ENCODE measurements at places on chromosomes 2 and 18.

DNA sequence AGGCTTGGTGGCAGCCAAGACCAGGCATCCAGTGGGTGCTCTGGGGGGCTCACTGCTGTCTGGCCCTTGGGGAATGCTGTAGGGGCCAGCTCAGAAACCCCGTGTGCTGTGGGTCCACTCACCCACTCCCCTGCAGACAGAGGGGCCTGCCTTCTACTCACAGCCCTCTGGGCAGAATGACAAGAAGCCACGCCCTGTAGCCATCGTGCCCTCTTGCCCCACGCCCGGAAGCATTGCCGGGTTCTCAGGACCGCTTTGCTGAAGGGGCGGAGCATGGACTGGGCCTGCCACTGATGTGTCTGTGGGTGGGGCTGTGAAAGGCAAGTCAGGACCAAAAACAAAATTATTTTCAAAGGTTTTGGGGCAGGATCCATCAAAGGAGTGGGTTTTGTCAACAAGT lies 27.8 kb downstream of the GLI2 start:
- DNase-seq: no peak

DNA sequence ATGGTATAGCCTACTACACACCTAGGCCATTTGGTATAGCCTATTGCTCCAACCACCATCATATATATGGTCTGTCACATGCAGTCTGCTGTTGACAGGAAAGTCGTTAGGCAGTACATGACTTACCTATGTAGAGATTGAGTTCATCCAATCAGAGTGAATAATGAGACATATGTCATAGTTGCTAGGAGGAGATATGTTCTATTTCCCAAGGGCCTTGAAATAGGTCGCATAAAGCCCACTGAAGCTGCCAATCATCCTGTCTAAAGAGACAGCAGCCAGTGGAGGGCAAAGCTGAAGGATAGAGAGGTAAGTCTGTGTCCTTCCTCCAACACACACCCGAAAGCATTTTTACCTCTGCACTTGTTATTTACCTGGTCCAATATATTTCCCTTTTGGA lies 263.4 kb downstream of the PTPRM start:
- DNase-seq: peak; percentile 8

DNA sequence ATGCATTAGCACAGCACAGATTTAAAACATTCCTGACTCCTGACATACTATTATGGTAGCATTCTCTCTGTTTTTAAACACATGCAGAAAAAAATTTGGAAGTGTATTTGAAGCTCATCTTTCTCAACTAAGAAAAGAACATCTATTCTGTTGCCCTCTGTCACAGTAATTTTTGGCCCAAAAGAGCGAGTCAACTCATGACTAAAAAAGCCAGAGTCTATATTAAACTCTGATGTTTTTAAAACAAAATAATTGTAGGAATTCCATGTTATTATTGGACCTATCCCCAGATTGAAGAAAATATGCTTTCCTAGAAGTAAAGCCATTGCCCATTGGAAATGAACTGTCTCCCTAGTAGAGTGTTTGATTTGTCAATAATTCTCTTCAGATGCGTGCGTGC lies 96.7 kb downstream of the CRIM1 start:
- DNase-seq: no peak

DNA sequence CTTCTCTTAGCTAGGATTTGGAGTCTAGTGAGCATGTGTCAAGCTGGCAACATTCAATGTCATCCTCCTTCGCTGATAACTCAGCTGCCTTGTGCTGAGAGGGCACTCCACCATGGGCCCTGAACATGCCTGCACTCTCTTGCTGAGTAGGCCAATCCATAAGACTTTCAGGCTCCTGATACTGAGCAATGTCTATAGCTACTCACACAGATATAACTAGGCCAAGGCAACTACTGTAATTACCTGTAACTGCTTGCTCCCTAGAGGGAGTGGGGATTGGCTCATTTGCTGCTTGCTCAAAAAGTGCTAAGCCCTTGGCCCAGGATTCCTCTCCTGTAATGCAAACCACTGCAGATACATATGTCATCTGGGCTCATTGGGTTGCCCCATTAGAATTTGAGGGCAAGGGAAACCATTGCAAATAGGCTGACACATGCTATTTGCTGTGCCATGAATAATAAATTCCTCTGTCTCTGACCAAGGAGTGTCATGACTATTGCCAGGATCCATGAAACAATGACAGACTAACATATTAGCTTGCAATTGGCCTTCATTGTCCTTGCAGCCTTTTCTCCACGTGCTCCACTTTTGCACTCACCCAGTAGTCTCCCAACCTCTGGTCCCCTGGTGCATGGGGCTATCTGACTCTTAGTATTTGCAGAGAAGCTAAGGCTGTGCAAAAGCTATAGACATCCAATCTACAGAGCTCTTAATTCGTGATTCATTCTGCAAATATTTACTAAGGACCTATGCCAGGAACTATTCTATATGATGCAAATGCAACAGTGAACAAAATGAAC lies 36.9 kb upstream of the BMPR2 start:
- no peak for DNase-seq

- DNase-seq: no peak
These were observed 56.9 kb downstream of the SLC38A11 start for GRCh38 chr2:164898475-164898874.

DNA sequence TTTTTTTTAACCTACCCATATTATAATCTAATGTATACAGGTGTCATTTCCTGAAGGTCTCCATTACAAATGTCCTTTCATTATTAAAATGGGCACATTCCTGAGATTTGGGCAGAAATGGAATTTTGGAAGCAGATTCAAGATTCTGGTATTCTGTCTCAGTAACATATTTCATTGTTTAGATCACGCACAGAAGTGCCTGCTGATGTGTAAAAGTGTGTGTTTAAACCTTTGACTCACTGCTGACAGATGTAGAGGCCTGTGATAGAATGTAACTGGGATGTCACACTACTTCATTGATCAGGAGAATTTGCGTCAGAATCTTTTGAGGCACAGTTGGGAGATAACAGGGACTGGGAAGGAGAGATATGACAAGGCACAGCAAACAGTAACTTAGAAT lies 276.8 kb upstream of the EPAS1 start:
- no peak for DNase-seq

DNA sequence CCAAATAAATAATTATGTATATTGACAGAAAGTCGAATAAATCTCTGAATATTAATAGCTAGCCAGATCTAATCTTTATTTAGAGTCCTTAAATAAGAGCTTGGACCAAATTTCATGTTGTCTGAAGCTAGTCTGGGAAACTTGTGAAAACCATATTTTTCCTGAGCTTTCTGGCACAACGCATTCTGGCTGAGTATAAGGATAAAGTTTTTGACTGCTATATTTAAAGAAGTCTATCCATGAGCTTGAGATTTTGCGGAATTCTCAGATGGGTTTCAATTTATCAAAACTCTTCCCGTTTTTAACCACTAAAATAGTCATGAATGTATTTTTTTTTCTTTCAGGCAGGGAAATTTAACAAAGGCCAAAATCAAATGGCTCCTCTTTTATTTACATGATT lies 23.8 kb downstream of the FAP start:
- no peak for DNase-seq

GRCh38 chr2:187986390-187987105 lies 305.1 kb upstream of the GULP1 start:
- no peak for DNase-seq

GRCh38 chr2:60352491-60353405 lies 200.7 kb downstream of the BCL11A start:
- no peak for DNase-seq

DNA sequence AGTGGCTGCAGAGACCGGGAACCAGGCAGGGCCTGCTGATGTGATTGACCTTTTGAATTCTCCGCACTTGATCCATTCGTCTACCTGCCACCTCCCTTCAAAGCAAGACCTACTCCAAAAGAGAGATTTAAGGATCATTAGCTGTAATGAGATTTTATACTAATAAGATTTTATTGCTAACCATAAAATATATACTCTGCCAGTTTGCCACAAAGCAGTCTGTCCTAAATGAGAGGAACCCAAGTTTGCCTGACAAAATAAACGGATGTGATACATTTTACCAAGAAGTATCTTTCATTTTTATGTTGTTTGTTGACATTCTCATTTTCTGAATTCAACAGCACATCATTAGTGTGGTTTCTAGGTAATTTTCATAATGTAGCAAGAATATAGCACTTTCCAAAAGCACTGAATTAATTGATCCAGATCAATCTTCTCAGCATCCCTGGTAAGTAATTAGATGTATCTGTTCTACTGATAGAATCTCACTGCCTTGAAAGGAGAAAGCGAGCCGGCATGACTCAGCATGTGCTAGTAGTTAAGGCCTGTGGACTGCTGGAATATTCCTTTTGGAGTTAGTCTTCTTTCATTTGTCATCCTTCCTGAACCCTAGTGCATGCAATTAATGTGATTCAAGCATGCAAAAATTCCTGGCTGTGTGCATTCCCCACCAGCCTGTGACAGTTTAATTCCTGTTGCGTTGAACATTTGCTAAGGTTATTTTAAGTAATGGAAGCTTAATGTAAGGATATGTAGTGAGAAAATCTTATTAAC lies 128.5 kb downstream of the ARL6IP6 start:
- no peak for DNase-seq

DNA sequence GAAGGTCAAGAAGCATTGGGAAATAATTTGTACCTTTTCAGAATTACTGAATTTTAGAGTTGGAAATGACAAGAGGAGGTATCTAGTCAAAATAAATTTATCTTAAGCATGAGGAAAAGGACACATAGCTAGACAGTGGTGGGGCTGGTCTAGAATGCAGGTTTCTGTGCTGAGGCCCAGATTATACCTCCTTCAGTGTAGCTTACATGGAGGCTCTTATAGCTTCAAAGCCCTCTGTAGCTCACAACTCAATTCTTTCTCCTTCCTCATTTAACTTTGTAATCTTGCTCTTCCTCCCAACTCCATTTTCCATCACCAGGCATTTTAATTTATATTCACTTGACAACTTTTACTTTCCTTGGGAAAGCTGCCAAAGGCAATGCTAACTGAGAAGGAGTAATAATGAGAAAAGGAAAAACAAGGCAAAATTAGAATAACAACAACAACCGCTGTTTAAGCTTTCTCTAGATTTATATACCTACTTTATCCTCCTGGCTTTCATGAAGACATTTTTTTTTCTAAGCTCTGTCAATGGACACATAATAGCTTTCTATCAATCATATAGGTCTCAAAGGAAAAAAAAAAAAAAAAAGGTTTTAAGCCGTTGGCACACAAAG lies 58.5 kb downstream of the CLHC1 start:
- DNase-seq: no peak

DNA sequence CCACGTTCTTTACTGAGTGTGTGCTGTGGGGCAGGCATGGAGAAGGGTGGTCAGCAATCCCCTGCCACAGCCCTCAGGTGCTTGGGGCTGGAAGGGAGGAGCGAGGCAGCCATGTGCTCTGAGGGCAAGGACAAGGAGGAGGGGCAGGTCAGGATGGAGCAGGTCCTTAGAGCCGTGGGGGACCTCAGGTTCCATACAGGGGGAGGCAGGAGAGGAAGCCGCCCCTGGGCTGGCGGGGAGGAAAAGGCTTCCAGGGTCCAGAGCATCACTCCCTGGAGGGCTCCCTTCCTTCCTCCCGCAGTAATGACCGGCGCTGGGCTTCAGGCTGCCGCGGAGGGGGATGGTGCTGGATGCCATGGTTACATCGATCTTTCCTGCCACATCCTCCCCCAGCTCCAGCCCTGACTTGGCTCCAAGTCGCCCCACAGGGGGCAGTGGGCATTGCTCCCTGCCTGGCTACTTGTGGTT lies 6.6 kb downstream of the GAREM2 start:
- DNase-seq: no peak

DNA sequence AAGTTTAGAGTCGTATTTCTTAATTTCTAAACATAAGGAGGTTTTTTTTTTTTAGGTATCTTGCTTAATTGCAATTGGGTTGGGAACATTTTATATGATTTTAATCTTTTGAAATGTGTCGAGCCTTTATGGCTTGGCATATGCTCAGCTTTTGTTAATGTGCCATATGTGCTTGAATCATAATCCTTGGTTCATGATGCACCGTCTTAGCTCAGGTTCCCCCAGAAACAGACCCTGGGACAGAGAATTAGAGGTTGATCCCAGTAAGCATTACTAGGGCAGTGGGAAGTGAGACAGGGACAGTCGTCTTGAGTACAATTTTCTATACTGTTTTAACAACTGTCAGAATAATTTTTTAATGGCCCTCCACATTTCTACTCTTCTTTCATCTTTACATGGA lies 9.3 kb downstream of the CHCHD5 start:
- no peak for DNase-seq

GRCh38 chr2:175048275-175048674 lies 43.1 kb upstream of the CHN1 start:
- peak; percentile 50 for DNase-seq

DNA sequence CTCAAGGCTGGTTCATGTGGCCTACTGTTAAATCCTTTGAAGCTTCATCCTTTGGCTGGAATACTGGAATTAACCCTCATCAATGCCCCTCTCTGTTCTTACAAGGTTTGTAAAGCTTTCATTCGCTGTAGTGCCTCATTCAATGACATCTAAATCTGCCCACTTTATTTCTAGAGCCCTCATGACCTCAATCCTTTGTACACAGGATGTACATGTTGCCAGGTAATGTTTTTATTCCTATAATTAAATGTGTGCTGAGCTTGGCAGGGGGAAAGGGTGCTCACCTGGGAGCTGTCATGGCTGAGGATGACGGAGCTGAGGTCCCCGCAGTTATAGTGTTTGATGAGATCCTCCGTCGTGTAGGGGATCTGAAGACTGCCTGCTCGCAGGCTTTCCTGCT lies 39.3 kb downstream of the TRABD2A start:
- DNase-seq: no peak

GRCh38 chr2:49306925-49307324 lies 152.6 kb upstream of the FSHR start:
- DNase-seq: no peak

DNA sequence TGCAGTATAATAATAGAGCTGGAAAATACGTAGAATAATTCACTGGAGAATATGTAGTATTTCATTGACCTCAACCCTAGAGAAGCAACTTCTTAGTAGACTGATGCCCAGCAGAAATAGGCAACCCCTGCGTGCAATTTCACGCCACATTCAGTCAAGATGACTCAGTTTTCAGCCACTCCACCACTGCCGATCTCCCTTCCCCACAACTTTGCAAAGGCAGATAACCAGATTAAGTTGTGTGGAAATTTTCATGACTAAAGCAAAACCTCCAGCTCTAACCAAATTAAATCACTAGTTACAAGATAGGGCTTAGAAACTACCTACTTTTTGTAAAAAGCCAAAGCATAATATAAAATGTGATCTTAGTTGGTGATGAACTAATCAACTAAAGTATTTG lies 63.3 kb upstream of the STK17B start:
- DNase-seq: no peak

GRCh38 chr2:61633250-61633649 lies 95.1 kb upstream of the XPO1 start:
- DNase-seq: no peak

- no peak for DNase-seq
These were observed 38.1 kb downstream of the SMAD4 start for GRCh38 chr18:51068105-51068504.

Data from Kasumi-1 (cell line).